ENCODE measurements at places on chromosomes 16 and 17. TPM values are rescaled to one million over a fixed set of nuclear protein-coding genes. Genes with fewer than 3 reads are reported as not detected.

GRCh38 chr17:50079334-50080095, 15.6 kb upstream of the PDK2 start:
- H3K4me3 ChIP-seq = no peak overlapping the region
- no peaks in the 10 kb centered on the region for H3K27me3 ChIP-seq
- no peaks in the 10 kb centered on the region for H3K4me1 ChIP-seq
- peak overlapping the region; percentile 13 for H3K27ac ChIP-seq
- DNase-seq = peak; percentile 90
- H3K36me3 ChIP-seq = peaks cover 22% of the 10 kb centered on the region

- H3K27me3 ChIP-seq = no peaks in the 10 kb centered on the region
- no peaks in the 10 kb centered on the region for H3K4me1 ChIP-seq
- H3K4me3 ChIP-seq = no peak overlapping the region
- DNase-seq = no peak
- H3K27ac ChIP-seq = no peak overlapping the region
Measured at GRCh38 chr17:36761203-36761950, 160.0 kb downstream of the MRM1 start.

DNA sequence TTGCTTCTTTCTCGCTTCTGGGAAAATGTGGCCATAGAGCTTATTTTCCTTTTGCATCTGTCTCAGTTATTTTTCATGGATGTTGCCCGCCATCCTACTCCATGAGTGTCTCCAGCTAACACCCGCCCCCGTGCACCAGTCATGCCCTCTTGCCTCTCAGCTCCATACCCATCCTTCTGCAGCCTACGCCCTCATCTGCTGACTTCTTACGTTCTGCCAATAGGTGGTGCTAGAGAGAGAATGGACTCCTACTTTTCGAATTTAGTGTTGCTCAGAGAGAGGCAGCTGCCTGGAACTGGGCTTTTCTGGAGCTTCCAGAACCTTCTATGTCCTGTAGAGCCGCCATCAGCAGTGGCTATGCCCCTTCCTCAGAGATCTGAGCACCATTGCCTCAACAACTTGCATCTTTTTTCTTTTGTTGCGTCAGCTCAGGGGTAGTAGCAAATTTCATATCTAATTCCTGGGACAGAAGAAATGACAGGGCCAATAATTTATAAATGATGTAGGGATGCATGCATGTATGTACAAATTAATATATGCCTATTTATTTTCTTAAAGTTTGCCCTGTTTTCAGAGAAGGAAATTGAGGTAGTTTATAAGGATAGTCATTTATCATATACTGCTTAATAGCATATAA, 119.7 kb upstream of the MYOCD start:
- no peaks in the 10 kb centered on the region for H3K27me3 ChIP-seq
- no peak overlapping the region for H3K27ac ChIP-seq
- no peaks in the 10 kb centered on the region for H3K4me1 ChIP-seq
- no peak for DNase-seq

GRCh38 chr17:17494499-17494869, 1.7 kb downstream of the RASD1 start:
- H3K4me3 ChIP-seq = no peak overlapping the region
- no peak for DNase-seq
- no peaks in the 10 kb centered on the region for H3K36me3 ChIP-seq
- no peak overlapping the region for H3K27ac ChIP-seq
- no peaks in the 10 kb centered on the region for H3K4me1 ChIP-seq

- peak; percentile 65 for DNase-seq
- H3K4me1 ChIP-seq = no peaks in the 10 kb centered on the region
- H3K36me3 ChIP-seq = no peaks in the 10 kb centered on the region
Measured at GRCh38 chr17:19418251-19418992, 7.4 kb downstream of the RNF112 start.

DNA sequence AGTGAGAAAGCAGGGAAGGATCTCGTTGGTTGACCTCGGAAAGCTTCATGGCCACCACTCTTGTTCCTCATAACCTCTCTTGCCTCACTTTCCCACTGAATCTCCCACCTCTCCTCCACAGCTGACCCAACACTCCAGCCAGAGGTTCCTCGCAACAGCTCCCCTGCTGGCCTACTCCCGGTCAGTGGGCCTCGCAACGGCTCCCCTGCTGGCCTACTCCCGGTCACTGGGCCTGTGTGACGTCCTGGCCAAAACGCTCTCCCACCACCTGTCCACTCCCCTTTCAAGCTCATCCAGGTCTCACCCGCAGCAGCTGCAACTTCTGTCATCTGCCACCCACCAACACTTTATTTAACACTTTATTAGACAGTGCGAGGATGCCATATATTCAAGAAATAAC, 149.1 kb downstream of the VPS53 start:
- H3K27me3 ChIP-seq = no peaks in the 10 kb centered on the region
- no peaks in the 10 kb centered on the region for H3K36me3 ChIP-seq
- H3K27ac ChIP-seq = no peak overlapping the region
- no peak for DNase-seq
- H3K4me3 ChIP-seq = no peak overlapping the region

DNA sequence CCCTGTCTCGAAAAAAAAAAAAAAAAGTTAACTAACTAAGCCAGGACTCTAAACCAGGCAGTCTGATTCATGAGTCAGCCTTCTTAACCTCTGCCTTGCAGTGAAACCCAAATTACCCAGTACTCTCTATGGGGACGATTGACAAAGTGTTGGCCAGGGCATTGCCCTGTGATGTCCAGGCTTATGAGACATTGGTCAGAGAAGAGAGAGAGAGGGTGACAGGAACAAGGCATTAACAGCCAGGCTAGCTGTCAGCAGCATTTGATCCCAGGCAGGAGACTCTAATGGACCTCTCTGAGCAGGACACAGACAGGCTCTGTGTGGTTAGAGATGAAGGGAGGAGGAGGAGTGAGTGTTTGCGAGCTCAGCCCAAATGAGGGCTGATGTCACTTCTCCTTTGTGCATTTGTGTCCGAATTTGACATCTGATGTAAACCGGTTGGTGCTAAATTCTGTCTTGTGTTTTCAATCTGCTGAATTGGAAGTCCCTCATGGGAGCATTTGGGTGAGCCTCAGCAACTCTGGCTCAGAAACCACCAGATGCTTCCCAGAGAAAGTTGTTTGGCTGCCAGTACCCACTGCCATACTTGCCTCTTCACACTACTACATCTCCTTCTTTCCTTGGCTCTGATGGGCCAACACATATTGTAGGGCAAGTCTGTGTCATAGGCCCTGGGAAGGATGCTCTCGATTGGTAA, 4.3 kb upstream of the MYL4 start:
- no peaks in the 10 kb centered on the region for H3K27me3 ChIP-seq
- no peaks in the 10 kb centered on the region for H3K36me3 ChIP-seq
- no peaks in the 10 kb centered on the region for H3K4me1 ChIP-seq

PDP2 gene
- 10.9 TPM for total RNA-seq

- H3K4me1 ChIP-seq = no peaks in the 10 kb centered on the region
- H3K27ac ChIP-seq = no peak overlapping the region
- no peaks in the 10 kb centered on the region for H3K36me3 ChIP-seq
- H3K4me3 ChIP-seq = no peak overlapping the region
- DNase-seq = no peak
- no peaks in the 10 kb centered on the region for H3K27me3 ChIP-seq
Measured at GRCh38 chr16:2030036-2030435, 3.3 kb downstream of the NHERF2 start.

GRCh38 chr16:14354561-14355351, 275.3 kb downstream of the PARN start:
- no peaks in the 10 kb centered on the region for H3K4me1 ChIP-seq
- no peak overlapping the region for H3K4me3 ChIP-seq
- H3K36me3 ChIP-seq = no peaks in the 10 kb centered on the region
- H3K27ac ChIP-seq = no peak overlapping the region
- no peaks in the 10 kb centered on the region for H3K27me3 ChIP-seq
- DNase-seq = no peak

SULT1A1 gene
- 29.8 TPM for total RNA-seq
